ENCODE measurements at places on chromosomes 5 and 9.

GRCh38 chr5:176152191-176152929 is 85.9 kb upstream of the SIMC1 start:
- no peak for DNase-seq

GRCh38 chr5:74031536-74031935 is 405.5 kb downstream of the ARHGEF28 start:
- DNase-seq, result no peak

DNA sequence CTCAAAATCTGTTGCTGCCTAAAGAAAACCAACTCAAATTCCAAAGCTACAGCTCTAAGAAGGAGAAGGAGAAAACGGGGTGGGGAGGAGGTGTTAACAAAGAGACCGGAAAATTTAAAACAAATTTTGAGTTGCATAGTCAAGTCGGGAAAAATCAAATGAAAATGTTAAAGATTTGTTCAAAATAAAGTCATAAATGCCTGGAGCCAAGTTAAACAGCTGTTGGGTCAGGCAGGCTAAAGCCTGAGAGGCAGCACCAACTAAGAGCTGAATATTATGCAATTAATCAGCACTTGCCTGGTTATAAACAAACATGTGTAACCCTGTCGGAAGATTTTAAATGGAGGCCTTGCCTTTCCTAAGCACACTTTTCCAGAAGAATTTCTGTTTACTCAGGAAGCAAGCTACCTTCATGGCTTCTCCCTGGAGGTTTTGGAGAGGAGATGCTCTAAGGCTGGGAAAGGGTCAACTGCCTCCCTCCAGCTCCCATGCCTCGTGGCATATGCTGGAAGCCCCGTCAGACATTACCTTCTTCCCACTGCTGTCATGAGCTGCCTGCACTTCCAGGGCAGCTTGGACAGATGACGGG is 270.5 kb downstream of the DMRT2 start:
- no peak for DNase-seq

DNA sequence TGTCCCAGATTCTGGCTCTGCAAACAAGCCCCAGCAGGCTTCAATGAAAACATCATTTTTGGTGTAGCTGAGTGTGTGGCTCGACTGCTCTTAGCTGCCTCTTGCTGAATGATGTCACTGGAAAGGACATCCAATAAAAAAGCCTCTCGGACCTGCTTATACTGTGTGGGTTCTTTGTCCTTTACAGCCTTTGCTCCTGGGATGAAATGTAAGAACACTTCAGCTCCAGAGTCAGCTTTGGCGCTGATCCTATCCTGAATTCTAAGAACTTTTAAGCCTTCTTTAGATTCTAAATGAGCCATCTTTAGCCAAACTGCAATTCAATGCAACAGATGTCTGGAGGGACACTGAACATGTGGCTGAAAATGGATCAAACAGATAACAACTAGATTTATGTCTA is 404.6 kb upstream of the C9orf72 start:
- DNase-seq, result no peak

DNA sequence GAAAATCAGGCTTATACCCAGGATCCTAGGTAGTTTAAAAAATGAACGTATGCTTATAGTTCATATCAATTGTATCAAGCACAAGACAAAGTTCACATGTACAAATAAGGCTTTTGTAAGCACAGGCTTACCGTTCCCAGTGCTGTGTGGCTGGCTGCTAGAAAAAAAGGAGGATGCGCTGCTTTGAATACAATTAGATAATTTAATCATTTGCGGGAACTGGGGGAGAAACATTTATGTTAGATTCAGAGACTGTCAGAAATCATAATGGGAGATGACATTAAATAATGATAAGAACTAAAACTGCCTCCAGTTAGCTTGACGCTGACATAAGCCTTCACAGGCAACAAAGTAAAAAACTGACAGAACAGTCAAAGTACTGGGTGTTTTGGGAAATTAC is 93.2 kb downstream of the FNBP1 start:
- no peak for DNase-seq

- DNase-seq, result no peak
Observed at GRCh38 chr5:14779975-14780374, 91.6 kb downstream of the ANKH start.

- no peak for DNase-seq
Observed at GRCh38 chr9:34993502-34994259, 4.1 kb downstream of the DNAJB5 start.

DNA sequence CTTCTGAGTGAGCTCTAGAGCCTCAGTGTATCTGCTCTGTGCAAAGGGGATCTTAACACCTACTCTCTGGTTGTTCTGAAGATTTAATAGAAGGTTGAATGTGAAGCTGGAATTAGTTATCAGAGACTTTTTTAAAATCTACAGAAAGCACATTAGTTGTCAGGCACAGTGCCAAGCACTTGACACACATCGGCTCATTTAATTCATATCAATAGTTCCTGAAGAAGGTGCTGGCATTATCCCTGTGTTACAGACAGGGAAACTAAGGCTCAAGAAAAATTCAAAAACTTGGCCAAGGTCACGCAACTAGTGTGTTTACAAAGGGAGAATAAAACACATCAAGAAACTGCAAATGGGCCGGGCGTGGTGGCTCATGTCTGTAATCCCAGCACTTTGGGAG is 80.2 kb downstream of the FGF18 start:
- DNase-seq, result no peak

DNA sequence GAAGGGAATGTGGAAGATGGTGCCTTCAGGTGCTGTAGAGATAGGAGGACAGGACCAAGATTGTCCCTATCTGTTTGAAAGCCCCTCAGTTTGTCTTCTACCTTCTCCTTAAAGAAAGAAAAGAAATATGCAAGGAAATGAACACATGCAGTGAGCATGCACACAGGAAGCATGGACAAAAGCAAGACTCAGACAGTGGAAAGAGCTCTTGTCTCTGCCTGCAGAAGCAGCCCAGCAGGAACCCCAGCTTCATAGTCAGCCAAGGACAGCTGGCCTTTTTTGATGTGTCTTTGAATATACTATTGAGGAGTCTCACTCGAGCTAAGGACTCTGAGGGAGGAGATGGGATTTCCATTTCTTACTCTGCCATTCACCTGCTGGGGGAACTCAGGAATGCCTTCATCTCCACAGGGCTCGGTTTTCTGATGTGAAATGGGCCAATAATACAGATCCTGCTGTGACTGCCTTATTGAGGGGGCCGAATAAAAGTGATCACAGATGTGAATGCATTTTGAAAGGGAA is 132.5 kb upstream of the ADRA1B start:
- DNase-seq, result no peak

DNA sequence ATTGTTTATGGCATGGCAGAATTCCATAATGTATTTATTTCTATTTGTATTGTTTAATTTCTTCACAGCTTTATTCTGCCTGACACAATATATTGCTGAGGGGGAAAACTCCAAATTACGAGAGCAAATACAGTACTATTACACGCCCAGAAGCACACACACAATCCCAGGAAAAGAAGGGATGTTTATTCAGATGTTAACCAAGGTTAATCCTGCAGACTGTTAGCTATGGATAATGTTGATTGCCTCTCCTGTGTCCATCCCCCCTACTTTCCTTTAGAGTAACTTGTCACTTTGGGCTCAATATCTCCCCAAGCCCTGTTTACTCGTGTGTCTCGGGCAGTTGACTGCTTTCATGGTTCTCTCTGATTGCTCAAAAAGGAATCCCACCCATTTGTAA is 84.2 kb upstream of the ERCC6L2 start:
- DNase-seq, result no peak

- no peak for DNase-seq
Observed at GRCh38 chr9:9498846-9499245, 1114.0 kb downstream of the PTPRD start.

- DNase-seq, result no peak
Observed at GRCh38 chr5:79640571-79641055, 28.4 kb downstream of the TENT2 start.

- DNase-seq, result no peak
Observed at GRCh38 chr5:91121347-91121993, 261.6 kb downstream of the ARRDC3 start.

- DNase-seq, result no peak
Observed at GRCh38 chr5:102218159-102218558, 77.9 kb downstream of the SLCO4C1 start.

GRCh38 chr5:177018341-177018740 is 4.2 kb upstream of the ZNF346 start:
- DNase-seq, result no peak

- DNase-seq, result no peak
Observed at GRCh38 chr9:89452561-89452960, 45.4 kb downstream of the SEMA4D start.

DNA sequence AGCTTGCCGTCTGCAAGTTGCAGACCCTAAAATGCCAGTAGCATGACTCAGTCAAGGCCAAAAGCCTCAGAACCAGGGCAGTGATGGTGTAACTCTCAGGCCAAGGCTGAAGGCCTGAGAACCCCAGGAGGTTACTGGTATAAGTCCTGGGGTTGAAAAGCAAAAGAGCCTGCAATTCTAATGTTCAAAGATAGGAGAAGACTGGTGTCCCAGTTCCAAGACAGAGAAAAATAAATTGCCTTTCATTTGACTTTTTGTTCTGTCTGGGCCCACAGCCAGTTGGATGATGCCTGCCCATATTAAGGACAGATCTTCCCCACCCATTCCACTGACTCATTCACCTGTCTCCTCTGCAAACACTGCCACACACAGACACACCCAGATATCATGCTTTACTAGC is 673.2 kb downstream of the CDH18 start:
- DNase-seq, result no peak
